ENCODE measurements at places on chromosomes 13 and 19.

DNA sequence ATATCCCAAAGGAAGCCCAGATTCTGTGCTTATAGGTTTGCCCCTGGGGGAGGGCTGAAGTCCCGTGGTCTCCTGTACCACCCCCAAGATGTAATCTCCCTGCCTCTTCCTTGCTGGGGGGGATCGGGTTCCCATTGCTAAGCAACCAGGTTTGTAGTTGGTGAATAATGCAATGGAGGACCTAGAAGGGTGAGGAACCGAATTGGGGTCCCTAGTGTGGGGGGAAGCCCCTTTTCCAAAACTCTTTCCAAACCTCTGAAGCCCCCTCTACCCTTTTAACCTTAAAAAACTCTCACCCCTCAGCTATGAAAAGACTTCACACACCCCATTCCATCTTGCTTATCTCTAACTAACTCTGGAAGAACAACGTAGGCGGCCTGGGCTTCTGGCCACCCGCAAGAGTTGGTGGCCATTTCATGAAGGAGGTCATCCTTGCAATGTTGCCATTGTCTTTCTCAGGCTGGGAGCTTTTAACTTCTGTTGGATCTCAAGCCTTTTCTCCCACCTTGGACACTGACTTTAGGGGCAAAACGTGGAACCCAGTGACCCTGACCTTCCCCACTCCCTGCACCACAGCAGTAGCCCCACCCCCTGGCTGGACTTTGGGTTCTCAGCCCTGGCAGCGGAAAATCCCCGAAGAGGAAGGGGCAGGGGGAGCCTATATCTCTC, 661 bp downstream of the PALM3 start:
- DNase-seq = no peak

DNA sequence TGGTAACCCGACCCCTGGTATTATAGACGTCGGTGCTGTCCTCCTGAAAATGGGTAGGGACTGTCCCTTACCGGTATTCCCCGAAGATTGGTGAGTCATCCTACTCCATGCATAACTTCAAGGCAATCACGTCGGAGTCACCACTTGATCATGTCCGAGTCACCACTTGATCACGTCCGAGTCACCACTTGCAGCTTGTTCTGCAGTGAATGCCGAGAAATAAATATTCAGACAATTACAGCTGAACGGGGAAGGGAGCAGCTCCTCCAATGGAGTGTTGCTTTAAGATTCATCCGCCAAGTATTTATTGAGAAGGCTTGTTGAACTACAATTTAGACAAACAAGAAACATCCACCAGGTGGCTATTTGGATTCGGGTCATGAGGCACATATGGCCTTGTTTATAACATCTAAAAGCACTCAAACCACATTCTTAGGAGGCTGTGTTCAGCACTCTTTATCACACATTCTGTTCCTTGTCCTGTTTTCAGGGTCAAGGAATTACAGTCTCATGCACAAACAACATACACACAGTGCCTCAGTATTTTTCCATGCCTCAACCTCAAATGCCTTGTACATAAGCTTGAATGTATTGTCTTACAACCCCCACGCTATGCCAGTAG, 43.1 kb downstream of the ZNF726 start:
- no peak for DNase-seq

DNA sequence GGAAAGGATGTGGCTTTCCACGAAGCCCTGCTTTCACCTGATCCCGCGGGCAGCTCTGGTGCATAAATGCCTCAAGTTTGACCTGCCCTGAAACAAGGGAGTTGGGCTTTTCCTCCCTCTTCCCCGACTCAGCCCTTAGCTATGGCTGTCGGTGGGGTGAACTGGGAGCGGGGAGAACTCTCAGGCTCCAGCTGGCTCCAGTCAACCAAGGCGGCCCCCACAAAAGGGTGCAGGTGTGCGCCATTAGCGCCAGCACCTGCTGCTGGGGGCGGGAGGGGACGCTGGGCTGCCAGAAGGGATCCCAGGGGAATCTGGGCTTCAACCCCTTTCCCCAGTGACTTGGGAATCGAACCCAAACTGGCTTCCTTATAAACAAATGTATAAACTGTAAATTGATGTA, 7.1 kb upstream of the DHRS12 start:
- DNase-seq = no peak

GRCh38 chr13:67228916-67229315, 1.2 kb downstream of the PCDH9 start:
- no peak for DNase-seq

- no peak for DNase-seq
Observed at GRCh38 chr13:95247171-95247570, 54.1 kb downstream of the ABCC4 start.

Data from activated T-cell treated with anti-CD3 and anti-CD28 coated beads for 48 hours (primary cell).